ENCODE measurements at places on chromosomes 3 and 15. TPM values are rescaled to one million over a fixed set of nuclear protein-coding genes. Genes with fewer than 3 reads are reported as not detected.

Gene LTK
- total RNA-seq = 3.2 TPM

GRCh38 chr15:56207092-56207491, 36.6 kb downstream of the RFX7 start:
- peaks cover 16% of the 10 kb centered on the region for H3K36me3 ChIP-seq
- no peak overlapping the region for H3K4me3 ChIP-seq
- H3K27me3 ChIP-seq = no peaks in the 10 kb centered on the region
- H3K4me1 ChIP-seq = peaks cover 10% of the 10 kb centered on the region

GRCh38 chr3:177694316-177694715, 497.0 kb upstream of the TBL1XR1 start:
- H3K27ac ChIP-seq = no peak overlapping the region
- no peak for DNase-seq
- H3K36me3 ChIP-seq = no peaks in the 10 kb centered on the region

DNA sequence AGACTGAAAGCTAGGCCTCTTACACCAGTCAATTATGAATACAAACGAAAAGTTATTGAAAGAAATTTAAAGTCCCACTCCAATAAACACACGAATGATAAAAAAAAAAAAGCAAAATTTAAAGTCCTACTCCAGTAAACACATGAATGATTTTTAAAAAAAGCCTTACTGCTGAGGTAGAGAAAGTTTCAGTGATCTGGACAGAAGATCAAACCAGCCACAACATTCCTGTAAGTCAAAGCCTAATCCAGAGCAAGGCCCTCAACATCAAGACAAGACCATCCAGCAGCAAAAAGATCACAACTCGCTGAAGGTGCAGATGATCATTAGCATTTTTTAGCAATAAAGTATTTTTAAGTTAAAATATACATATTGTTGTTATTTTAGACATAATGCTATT, 95.6 kb upstream of the LIPC start:
- DNase-seq = no peak
- H3K27me3 ChIP-seq = no peaks in the 10 kb centered on the region
- H3K36me3 ChIP-seq = no peaks in the 10 kb centered on the region
- no peak overlapping the region for H3K4me3 ChIP-seq
- H3K27ac ChIP-seq = no peak overlapping the region

Gene ABI3BP
- total RNA-seq = not detected

Gene PPARG
- 0.37 TPM for total RNA-seq

DNA sequence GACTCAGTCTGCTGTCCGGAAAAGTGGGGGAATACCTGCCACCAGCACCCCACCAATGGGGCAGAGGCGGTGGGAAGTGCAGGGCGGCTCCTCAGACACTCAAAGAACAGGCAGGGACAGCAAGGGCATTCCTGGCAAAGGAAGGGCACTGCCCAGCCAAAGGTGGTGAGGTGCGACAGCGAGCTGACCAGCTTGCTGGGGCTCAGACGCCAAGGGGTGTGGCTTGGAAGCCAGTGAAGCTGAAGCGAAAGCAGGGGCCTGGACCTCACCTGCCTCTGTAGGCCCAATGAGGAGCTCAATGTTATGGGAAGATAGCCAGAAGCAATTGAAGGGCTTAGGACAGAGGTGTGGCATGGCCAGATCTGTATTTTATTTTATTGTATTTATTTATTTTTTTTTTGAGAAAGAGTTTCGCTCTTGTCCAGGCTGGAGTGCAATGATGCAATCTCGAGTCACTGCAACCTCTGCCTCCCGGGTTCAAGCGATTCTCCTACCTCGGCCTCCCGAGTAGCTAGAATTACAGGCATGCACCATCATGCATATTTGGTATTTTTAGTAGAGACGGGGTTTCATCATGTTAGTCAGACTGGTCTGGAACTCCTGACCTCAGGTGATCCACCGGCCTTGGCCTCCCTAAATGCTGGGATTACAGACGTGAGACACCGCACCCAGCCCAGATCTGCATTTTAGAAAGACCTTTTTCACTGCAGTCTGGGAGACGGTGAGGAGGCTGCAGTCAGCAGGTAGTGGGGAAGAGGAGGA, 4.4 kb upstream of the LMAN1L start:
- H3K4me3 ChIP-seq = no peak overlapping the region
- H3K4me1 ChIP-seq = no peaks in the 10 kb centered on the region
- H3K36me3 ChIP-seq = peaks cover 6% of the 10 kb centered on the region
- no peak for DNase-seq
- no peak overlapping the region for H3K27ac ChIP-seq

Gene SPESP1
- total RNA-seq = not detected

- peaks cover under 1% of the 10 kb centered on the region for H3K36me3 ChIP-seq
- no peak for DNase-seq
- no peak overlapping the region for H3K4me3 ChIP-seq
Observed at GRCh38 chr3:148971401-148972163, 19.8 kb upstream of the GYG1 start.

Gene BRK1
- 126 TPM for total RNA-seq

GRCh38 chr3:122271246-122271898, 53.7 kb upstream of the CSTA start:
- H3K27me3 ChIP-seq = peaks cover 3% of the 10 kb centered on the region
- H3K27ac ChIP-seq = no peak overlapping the region
- no peak overlapping the region for H3K4me3 ChIP-seq
- no peaks in the 10 kb centered on the region for H3K36me3 ChIP-seq

Gene OCA2
- 1.7 TPM for total RNA-seq

Gene GCSAM
- not detected for total RNA-seq

GRCh38 chr3:59811160-59811559, 761.3 kb upstream of the CFAP20DC start:
- H3K4me1 ChIP-seq = peaks cover 44% of the 10 kb centered on the region
- no peaks in the 10 kb centered on the region for H3K36me3 ChIP-seq
- H3K27me3 ChIP-seq = no peaks in the 10 kb centered on the region
- no peak overlapping the region for H3K4me3 ChIP-seq
- H3K27ac ChIP-seq = no peak overlapping the region

- no peak overlapping the region for H3K4me3 ChIP-seq
- no peaks in the 10 kb centered on the region for H3K36me3 ChIP-seq
- DNase-seq = no peak
- no peaks in the 10 kb centered on the region for H3K4me1 ChIP-seq
- H3K27ac ChIP-seq = no peak overlapping the region
Observed at GRCh38 chr3:145182196-145182911, 978.6 kb downstream of the PLOD2 start.

Gene SLC24A1
- 4.7 TPM for total RNA-seq

- peak overlapping the region; percentile 7 for H3K27ac ChIP-seq
- DNase-seq = peak; percentile 34
- H3K36me3 ChIP-seq = no peaks in the 10 kb centered on the region
- peaks cover 45% of the 10 kb centered on the region for H3K4me1 ChIP-seq
- peaks cover 2% of the 10 kb centered on the region for H3K27me3 ChIP-seq
- H3K4me3 ChIP-seq = peak overlapping the region; percentile 30
Observed at GRCh38 chr15:71777216-71777943, 33.0 kb upstream of the NR2E3 start.

- peaks cover 24% of the 10 kb centered on the region for H3K4me1 ChIP-seq
- H3K36me3 ChIP-seq = peaks cover 5% of the 10 kb centered on the region
- H3K4me3 ChIP-seq = no peak overlapping the region
- H3K27me3 ChIP-seq = no peaks in the 10 kb centered on the region
Observed at GRCh38 chr3:120418866-120419490, 31.8 kb downstream of the FSTL1 start.

DNA sequence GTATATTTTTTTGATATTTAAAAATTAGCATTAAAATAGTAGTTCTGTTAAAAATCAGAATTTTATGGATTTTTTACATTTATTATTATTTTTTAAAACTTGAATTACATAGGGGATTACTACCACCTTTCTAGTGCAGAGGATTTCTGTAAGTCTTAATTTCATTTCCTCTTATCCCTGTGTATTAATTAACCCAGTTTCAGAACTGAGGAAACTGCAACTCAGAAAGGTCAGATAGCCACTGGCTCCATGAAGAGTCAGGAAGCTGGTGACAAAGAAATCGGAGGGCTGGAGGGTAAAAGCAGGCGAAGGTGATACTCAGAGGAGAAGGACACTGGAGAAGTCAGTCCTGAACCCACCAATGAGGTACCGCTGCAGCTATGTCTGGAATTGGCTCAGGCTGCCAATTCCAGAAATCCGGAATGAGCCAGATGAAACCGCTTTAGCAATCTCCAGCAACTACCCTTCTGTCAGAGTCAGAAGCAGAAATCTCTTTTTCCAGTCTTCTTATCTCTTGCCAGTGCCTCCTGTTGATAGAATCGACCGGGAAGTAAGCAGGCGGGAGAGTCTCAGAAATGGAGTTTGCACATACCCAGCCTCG, 308.5 kb downstream of the SV2B start:
- H3K27ac ChIP-seq = no peak overlapping the region
- no peak for DNase-seq
- no peaks in the 10 kb centered on the region for H3K27me3 ChIP-seq
- H3K4me1 ChIP-seq = no peaks in the 10 kb centered on the region

Gene LCMT2
- 8.0 TPM for total RNA-seq

Gene P2RY13
- not detected for total RNA-seq

DNA sequence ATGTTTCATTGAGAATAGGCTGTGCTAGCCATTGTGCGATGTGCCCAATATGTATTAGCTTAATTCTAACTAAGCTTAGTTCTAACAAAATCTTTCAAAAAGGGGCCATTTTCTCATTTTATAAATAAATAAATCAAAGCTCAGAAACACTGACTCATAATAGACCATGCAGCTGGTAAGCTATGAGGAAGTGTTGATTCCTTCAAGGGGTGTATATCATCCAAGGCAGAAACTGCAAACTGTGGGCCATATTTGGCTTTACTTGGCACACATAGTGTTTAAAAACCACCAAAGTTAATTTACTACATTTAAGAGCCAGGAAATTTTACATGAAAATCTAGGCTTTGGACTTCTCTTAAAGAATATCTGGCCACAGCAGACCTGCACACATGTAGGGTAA, 136.5 kb downstream of the ZNF621 start:
- no peak overlapping the region for H3K27ac ChIP-seq
- no peak overlapping the region for H3K4me3 ChIP-seq
- no peaks in the 10 kb centered on the region for H3K36me3 ChIP-seq
- DNase-seq = no peak
- H3K27me3 ChIP-seq = no peaks in the 10 kb centered on the region
- H3K4me1 ChIP-seq = no peaks in the 10 kb centered on the region

- no peaks in the 10 kb centered on the region for H3K4me1 ChIP-seq
- H3K27me3 ChIP-seq = no peaks in the 10 kb centered on the region
- no peak overlapping the region for H3K27ac ChIP-seq
Observed at GRCh38 chr3:57855943-57856342, 99.8 kb downstream of the SLMAP start.

- H3K4me3 ChIP-seq = no peak overlapping the region
- no peak overlapping the region for H3K27ac ChIP-seq
- no peaks in the 10 kb centered on the region for H3K36me3 ChIP-seq
- no peaks in the 10 kb centered on the region for H3K27me3 ChIP-seq
- DNase-seq = no peak
Observed at GRCh38 chr3:79085171-79085570, 682.6 kb downstream of the ROBO1 start.

Gene FES
- total RNA-seq = 3.3 TPM

GRCh38 chr15:83208367-83208661, 691 bp upstream of the HDGFL3 start:
- DNase-seq = no peak
- H3K4me3 ChIP-seq = no peak overlapping the region
- peaks cover 12% of the 10 kb centered on the region for H3K4me1 ChIP-seq

- peaks cover 15% of the 10 kb centered on the region for H3K4me1 ChIP-seq
- H3K27ac ChIP-seq = no peak overlapping the region
- H3K4me3 ChIP-seq = no peak overlapping the region
- no peak for DNase-seq
Observed at GRCh38 chr15:73015493-73015892, 36.8 kb upstream of the NEO1 start.

Gene TUSC7
- not detected for total RNA-seq

- H3K36me3 ChIP-seq = no peaks in the 10 kb centered on the region
- H3K27me3 ChIP-seq = no peaks in the 10 kb centered on the region
- H3K4me3 ChIP-seq = no peak overlapping the region
Observed at GRCh38 chr3:175447521-175447920, 588.4 kb downstream of the NAALADL2 start.

DNA sequence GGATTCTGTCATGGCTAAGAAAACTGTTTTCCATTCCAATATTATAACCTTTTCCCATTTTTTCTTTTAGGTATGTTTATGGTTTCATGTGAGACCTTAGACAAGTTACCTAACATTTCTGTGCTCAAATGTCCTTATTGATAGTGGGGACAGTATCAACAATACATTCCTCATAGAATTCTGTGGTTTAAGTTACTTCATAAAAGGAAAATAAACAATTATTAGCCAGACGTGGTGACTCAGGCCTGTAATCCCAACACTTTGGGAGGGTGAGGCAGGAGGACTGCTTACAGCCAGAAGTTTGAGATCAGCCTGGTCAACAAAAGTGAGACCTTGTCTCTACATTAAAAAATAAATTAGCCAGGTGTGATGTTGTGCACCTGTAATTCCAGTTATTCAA, 436.8 kb upstream of the CNTN4 start:
- no peak for DNase-seq
- H3K36me3 ChIP-seq = no peaks in the 10 kb centered on the region
- H3K4me3 ChIP-seq = no peak overlapping the region

Gene FLNB
- 75.4 TPM for total RNA-seq

Gene HES1
- total RNA-seq = 0.34 TPM

DNA sequence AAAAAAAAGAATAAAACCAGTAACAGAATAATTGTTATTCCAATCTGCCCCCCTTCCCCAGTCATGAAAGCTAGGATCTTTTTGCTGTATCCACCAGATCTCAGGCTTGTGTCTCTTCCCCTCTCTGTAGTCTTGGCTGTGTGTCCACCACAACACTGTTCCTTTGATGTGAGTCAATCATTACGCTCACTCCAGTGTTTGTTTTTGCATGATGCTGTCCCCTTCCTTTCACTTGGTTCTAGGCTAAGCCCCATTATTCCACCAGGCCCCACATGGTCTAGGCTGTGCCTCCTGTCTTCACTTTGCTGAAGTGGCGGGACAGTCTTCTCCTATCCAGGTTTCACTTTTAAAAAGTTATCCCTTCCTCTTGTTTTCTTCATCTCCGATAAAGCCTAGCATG, 13.6 kb downstream of the ACKR2 start:
- peaks cover 4% of the 10 kb centered on the region for H3K4me1 ChIP-seq
- peak overlapping the region; percentile 2 for H3K4me3 ChIP-seq
- H3K27ac ChIP-seq = peak overlapping the region; percentile 36
- no peaks in the 10 kb centered on the region for H3K36me3 ChIP-seq
- H3K27me3 ChIP-seq = no peaks in the 10 kb centered on the region

Gene CCR8
- not detected for total RNA-seq

Gene FGF7
- 0.07 TPM for total RNA-seq

- H3K36me3 ChIP-seq = no peaks in the 10 kb centered on the region
- H3K27ac ChIP-seq = peak overlapping the region; percentile 8
- peaks cover 7% of the 10 kb centered on the region for H3K4me1 ChIP-seq
- DNase-seq = no peak
Observed at GRCh38 chr15:101528917-101529299, 39.4 kb upstream of the PCSK6 start.

GRCh38 chr3:113910966-113911365, 36.8 kb upstream of the ZDHHC23 start:
- H3K4me3 ChIP-seq = no peak overlapping the region
- no peak for DNase-seq
- H3K27ac ChIP-seq = no peak overlapping the region
- no peaks in the 10 kb centered on the region for H3K36me3 ChIP-seq
- H3K4me1 ChIP-seq = no peaks in the 10 kb centered on the region
- H3K27me3 ChIP-seq = no peaks in the 10 kb centered on the region

Gene DUOX1
- total RNA-seq = not detected

Gene DUOXA2
- total RNA-seq = not detected

Measured in glutamatergic neuron (in vitro differentiated cells).